ENCODE measurements at places on chromosomes 7 and 10.

DNA sequence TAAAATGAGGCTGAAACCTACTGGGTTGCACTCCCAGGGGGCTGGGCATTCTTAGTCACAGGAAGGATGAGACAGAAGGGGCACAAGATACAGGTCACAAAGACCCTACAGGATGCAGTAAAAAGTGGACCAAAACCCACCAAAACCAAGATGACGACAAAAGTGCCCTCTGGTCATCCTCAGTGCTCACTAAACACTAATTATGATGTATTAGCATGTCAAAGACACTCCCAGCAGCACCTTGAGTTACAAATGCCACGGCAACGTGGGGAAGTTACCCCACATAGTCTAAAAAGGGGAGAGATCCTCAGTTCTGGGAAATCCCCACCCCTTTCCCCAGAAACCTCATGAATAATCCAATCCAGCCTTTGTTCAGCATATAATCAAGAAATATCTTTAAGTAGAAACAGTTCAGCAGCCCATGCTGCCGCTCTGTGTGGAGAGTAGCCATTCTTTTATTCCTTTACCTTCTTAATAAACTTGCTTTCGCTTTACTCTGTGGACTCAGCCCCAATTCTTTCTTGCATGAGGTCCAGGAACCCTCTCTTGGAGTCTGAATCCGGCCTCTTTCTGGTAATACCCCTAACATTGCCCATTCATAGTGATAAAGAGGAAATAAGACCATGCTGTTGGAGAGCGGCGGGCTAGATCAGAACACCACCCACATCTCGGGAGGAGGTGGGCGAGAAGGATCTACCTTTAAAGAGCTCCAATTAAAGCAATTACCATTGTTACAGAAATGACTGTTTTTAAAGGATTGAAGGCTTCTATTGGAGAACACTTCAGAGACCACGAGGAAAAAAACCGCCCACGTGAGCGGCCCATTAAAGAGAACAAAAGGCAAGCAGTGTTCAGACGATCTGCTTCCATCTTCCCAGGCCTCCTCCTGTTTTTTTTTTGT lies 170.9 kb downstream of the USP6NL start:
- no peak for DNase-seq

GRCh38 chr7:113921363-113921762 lies 2.6 kb upstream of the PPP1R3A start:
- DNase-seq, result no peak

- no peak for DNase-seq
These were observed 57.9 kb downstream of the GATA3 start for GRCh38 chr10:8112230-8112905.

DNA sequence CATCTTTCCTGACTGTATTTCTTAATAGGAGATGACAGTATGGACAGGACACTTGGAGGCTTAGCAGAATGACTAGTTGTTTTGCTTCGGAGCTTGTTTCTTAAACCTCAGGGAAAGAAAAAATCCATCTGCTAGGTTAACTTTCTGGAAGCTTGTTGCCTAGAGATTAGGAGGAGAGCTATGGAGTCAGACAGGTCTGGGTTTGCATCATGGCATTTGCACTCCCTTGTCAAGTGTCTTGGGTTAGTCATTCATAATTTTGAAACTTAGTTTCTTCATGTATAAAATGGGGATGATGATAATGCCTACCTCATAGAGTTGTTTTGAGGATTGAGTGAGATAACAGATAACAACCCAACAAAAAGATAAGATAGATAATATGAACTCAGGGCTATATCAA lies 231.5 kb downstream of the STK31 start:
- DNase-seq, result no peak

DNA sequence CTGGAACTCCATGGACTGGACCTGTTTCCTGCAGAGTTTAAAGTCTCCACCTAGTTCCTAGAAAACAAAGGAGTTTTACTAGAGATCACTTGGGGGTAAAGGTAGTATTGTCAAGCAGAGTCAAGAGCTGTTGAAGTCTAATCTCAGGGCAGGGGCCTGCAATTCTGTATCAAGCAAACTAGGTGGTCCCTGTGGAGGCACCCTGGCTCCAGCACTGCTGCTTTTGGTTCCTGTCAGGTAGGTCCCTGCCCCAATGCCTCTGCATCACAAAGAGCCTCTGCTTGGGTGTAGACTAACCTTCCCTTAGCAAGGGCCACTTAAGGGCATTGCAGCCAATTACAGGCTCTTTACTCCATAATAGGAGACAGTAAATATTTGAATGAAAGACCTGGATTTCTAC lies 22.5 kb downstream of the ZSCAN25 start:
- no peak for DNase-seq

DNA sequence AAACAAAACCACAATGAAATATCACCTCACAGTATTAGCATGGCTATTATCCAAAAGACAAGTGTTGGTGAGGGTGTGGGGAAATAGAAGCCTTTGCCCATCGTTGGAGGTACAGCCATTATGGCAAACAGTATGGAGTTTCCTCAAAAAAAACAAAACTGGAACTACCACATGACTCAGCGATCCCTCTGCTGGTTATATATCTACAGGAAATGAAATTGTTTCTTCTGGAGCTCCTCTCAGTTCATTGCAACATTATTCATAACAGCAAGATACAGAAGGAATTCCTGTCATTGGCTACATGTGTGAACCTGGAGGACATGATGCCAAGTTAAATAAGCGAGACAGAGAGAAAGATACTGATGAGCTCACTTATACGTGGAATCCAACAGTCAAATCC lies 2.4 kb upstream of the UBE3C start:
- DNase-seq, result no peak

GRCh38 chr7:26930201-26930600 lies 65.8 kb upstream of the SKAP2 start:
- no peak for DNase-seq

DNA sequence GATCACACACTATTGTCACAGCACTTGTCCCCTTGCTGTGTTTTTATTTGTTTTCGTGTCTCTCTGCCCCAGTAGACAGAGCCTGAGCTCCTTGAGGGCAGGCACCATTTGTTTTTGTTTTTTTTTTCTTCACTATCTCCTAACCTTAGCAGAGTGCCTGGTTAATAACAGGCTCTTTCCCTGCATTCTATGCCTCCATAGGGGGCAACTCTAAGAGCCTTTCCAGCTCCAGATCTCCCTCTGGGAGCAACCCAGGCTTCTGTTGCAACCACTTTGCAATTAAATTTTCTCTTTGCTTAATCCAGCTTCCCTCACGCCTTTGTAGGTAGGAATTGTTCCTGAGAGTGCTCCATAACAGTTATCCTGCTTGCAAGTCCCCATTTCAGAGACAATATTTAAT lies 148.4 kb downstream of the PLXDC2 start:
- no peak for DNase-seq

- DNase-seq, result no peak
These were observed 398.8 kb downstream of the SFMBT2 start for GRCh38 chr10:7011994-7012393.

DNA sequence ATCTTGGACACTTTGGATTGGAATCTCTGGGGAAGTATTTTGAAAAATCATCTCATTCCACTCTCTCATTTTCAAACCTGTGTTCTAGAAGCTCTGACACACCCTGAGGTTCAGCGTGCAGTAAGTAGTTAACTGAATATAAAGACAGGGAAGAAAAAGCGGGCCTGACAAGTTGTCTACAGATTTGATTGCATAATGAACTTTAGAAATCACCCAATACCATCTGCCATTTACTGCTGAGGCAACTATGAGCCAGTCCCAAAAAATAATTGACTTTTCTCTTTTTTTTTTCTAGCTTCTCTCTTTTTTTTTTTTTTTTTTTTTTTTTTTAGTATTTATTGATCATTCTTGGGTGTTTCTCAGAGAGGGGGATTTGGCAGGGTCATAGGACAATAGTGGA lies 29.5 kb downstream of the CDC123 start:
- DNase-seq, result no peak

DNA sequence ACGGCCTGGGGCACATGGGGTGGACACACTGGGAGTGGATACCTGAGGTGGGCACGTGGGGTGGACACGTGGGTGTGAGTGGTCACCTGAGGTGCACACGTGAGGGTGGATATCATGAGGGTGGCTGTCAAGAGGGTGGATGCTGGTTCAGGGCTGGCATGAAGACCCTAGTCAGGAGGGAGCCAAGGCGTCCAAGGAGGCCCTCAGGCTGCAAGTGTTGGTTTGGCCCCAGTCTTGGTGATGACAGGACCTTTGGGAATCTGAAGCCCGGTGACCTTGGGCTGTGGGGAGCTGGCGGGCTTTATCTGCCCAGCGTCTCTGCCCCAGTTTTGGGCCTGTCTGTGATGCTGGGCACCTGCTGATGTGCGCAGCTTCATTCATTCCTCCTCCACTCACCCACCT lies 24.9 kb upstream of the PFKFB3 start:
- DNase-seq, result no peak

DNA sequence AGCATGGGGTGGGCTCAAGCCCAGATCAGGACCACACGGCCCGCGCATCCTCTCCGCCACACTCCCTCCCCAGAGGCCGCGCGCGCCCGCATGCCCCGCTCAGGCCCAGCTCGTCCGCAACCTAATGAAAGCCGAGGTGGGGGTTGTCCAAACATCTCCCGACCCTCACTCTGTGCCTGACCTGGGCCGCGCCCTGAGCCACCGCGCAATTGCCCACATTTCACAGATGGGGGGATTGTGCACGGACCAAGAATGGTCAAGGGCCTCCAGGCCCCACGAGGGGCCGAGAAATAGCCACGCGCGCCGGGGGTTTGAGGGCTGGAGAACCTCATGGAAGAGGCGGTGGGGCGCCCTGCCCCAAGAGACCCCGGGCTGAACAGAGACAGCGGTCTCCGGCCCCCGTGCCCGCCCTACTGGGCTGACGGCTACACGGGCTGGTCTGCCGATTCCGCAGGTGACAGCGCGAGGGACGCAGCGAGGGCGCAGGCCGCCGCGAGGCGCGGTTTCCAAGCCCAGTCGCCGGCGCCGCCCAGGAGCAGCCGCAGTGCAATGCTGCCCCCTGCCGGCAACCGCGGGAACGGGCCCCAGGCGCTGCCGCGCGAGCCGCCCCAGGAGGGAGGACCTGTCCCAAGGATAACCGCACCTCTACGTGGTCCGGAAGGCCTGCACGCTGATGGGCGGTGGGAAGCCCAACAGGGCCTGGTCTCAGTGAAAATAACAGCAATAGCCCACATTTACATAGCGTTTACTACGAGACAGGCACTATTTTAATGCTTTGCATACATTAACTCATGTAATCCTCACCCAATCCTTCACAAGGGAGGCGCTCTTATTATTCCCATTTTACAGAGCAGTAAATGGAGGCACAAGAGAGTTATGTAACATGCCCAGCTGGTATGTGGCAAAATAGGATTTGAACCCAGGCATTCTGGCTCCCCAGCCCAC lies 10.5 kb upstream of the GRID1 start:
- DNase-seq, result peak; percentile 73

DNA sequence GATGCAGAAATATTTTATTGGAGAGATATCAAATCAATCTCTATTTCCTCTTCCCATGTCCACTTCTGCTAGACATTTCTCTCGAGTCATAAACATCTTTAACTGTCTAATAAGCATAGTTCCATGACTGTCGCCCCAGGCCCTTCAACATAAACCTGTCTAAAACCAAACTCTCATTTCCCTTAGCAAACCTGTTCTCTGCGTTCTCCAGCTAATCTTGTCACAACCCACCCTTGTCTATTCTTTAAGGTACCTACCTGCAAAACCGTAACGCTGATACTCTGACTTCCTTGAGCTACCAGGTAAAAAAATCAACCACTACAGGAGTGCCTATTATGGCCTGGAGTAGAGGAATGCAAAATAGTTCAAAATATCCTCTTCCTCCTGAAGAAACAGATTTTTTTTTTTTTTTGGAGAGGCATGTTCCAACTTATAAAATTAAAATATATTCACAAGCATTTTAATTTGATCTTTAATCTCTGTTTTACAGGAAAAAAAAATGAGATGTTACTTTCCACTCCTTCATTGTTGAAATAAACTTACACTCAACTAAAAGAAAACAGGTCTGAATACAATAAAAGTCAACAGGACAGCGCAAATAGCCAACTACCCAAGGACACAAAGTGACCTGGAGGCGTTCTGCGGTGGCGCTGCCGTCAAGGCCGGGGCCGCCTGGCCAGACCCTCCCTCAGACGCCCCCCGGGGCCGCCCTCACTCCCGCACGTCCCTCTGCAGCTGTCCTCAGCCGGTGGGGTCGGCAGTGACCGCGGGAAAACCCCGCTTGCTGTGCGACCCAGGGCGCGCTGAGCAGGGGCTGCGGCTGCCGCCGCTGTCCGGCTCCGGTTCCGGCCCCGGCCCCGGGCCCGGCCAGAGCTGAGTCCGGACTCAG lies 765 bp downstream of the SLC25A40 start:
- no peak for DNase-seq

DNA sequence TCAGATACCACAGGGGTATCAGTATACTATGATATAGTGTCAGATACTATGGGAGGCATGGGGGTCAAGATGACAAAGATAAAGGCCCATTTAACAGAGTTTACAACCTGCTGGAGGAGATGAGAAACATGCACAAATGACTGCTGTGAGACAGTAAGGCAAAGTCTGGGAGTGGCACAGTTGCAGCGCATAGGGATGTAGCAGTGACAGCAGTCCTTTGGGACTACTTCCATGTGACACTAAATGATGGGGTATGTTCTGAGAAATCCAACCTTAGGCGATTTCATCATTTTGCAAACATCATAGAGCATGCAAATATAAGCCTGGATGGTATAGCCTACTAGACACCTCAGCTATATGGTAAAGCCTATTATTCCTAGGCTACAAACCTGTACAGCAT lies 56.8 kb downstream of the CDK1 start:
- no peak for DNase-seq

DNA sequence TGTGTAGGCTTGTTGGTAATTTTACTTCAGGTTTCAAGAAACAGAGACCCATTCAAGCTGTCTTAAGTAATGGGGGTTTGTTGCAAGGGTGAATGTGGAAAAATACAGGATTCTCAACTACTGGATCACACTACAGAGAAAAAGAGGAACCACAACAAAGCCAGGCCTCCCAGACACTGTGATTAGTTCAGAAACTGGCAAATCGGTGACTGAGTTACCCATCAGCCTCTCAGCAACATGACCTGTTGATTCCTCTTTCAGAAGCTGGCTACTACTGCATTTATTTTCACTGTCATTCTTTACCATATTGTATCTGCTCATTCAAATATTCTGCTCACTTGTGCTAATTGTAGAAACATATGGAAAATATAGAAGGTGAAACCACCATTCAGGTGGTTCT lies 16.0 kb downstream of the CCDC71L start:
- no peak for DNase-seq

GRCh38 chr10:11261687-11262493 lies 244.2 kb downstream of the CELF2 start:
- DNase-seq, result no peak

DNA sequence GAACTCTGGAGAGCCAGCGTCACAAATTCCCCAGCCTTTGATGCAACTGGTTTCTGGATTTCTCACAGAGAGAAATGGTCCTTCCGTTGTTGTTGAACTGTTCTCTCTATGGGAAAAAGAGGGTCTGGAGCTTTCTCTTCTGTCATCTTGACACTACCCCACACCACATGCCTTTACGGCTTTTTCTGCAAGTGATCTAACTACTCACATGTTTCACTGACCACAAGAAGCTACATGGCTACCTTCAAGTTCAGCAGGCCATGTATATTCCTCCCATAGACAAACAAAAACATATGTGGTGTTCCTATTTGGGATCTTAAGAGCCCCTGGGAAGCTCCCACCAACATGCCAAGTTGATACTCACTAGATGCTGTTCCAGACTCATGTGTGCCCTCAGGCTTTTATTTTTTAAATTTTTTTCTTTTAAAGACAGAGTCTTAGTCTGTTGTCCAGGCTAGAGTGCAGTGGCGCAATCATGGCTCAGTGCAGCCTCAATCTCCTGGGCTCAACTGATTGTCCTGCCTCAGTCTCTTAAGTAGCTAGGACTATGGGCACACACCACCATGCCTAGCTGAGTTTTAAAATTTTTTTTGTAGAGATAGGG lies 72.0 kb downstream of the RNF216 start:
- DNase-seq, result no peak

Data from activated T-helper 1 cell treated with anti-CD3 and anti-CD28 coated beads, Interleukin-2, amount 50 U/mL, for 16 hours (primary cell).